ENCODE measurements at places on chromosomes 6 and 20.
A peak's percentile ranks its signal among the peaks of the same experiment; 100 is the strongest.

DNA sequence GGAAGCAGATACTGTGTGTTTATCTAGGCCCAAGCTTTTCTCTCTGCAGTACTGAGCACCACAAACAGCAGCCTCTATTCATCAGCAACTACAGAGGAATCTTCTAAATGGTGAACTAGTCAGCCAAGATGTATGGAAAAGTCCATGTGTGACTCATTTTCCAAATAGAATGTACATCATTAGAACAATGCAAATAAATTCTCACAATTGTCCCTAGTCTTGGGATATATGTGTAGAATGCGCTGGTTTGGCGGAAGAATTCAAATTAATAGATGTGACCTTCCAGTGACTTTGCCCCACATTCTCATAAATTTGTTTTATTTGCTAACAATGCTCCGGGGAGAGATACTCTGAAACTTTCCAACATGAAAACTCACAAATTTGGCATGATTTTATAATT is 436.2 kb downstream of the CBLN4 start:
- DNase-seq, result no peak

DNA sequence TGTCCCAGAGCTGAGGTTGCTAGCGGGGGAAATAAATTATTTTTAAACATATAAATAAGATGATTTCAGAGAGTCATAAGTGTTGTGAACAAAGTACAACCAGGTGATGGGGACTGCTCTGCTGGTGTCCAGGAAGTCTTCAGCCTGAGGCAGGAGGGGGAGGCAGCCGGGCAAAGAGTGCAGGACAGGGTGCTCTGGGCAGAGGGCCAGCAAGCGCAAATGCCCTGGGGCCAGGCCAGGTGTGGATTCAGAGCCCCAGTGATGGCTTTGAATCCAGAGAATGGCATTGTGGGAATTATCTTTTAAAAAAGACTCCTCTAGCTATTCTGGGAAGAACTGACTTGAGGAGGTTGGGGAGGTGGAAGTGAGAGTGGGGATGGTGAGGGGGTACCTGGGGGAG is 1.6 kb downstream of the CLPSL1 start:
- DNase-seq, result no peak

DNA sequence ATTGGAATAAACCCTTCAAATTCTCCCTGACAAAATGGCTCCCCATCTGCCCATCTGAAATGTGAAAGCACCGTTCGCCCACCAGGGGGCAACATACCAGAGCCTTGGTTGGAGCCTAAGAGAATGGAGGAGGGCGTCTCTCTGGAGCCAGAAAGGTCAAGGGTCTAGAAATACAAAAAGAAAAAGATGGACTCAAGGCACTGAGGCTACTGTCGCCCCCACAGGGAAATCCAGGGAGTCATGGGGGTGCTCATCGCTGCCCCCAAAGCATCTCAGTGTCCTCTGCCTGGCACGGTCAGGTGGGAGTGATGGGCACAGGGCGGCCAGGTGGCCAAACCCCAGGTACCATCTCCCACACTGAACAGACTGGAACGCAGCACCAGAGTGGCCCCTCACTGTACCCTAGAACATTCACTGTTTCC is 136.3 kb downstream of the ZMYND8 start:
- DNase-seq, result peak; percentile 8

DNA sequence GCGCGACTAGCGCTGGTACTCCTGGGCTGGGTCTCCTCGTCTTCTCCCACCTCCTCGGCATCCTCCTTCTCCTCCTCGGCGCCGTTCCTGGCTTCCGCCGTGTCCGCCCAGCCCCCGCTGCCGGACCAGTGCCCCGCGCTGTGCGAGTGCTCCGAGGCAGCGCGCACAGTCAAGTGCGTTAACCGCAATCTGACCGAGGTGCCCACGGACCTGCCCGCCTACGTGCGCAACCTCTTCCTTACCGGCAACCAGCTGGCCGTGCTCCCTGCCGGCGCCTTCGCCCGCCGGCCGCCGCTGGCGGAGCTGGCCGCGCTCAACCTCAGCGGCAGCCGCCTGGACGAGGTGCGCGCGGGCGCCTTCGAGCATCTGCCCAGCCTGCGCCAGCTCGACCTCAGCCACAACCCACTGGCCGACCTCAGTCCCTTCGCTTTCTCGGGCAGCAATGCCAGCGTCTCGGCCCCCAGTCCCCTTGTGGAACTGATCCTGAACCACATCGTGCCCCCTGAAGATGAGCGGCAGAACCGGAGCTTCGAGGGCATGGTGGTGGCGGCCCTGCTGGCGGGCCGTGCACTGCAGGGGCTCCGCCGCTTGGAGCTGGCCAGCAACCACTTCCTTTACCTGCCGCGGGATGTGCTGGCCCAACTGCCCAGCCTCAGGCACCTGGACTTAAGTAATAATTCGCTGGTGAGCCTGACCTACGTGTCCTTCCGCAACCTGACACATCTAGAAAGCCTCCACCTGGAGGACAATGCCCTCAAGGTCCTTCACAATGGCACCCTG is 1.6 kb downstream of the TPBG start:
- peak; percentile 52 for DNase-seq

GRCh38 chr6:28081486-28081751 is 1.1 kb downstream of the ZNF165 start:
- DNase-seq, result no peak

DNA sequence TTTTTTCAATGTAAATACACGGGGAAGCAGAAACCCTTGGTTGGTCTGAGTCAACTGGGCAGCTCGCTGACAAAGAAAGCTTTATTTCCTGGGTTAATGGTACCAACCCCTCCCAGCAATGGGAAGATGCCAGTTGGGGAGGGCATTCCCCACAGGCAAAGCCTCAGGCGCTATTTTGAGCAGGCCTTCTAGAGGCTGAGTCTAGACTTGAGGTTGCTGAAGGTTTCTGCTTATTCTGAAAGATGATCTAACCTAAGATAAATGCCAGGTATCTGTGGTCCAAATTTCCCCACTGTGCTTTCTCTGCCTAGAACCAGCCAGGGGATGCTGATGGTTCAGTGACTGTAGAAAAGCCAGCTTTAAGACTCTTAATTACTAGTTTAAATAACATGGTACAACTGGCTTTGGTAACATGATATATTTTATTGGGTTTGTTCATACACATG is 172.5 kb upstream of the JARID2 start:
- DNase-seq, result no peak

DNA sequence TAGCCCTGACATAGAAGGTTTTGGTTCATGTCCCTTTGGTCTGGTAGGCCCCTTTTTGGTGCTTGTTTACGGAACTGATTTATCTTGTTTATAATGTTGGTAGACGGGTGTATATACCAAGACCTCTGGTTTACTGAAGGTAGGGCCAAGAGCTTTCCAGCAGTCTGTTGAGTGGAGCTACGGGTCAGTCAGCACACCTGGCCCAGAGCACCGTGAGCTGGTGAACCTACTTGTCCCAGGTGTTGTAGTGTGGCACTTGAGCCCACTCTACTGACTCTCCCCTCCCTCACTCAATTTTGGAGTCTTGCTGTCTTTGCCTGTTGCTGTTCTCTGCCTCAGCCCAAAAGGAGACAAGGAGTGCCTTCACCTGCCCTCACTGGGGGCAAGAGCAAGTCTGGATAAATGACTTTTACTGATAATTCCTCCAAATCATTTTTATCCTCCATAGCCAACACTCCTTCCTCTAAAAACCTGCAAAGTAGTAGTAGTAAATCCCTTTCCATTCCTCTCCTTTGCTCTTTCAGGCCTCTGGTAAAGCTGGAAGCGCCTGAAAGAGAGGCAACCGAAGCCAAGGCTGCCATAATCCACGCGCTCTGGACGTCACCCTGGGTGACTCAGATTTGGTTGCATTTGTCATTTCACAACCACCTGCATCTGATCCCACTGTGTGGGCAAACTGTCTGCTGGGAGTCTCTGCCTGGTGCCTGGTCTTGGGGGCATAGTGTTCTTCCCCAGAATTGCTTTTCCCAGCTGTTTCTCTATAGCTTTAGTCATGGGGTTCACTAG is 22.2 kb downstream of the RREB1 start:
- no peak for DNase-seq

GRCh38 chr6:146819596-146820320 is 221.0 kb downstream of the ADGB start:
- no peak for DNase-seq

- DNase-seq, result no peak
These were observed 140.4 kb downstream of the ERMARD start for GRCh38 chr6:169891846-169892245.

- DNase-seq, result peak; percentile 80
These were observed 804 bp downstream of the ELOVL5 start for GRCh38 chr6:53347921-53348370.

DNA sequence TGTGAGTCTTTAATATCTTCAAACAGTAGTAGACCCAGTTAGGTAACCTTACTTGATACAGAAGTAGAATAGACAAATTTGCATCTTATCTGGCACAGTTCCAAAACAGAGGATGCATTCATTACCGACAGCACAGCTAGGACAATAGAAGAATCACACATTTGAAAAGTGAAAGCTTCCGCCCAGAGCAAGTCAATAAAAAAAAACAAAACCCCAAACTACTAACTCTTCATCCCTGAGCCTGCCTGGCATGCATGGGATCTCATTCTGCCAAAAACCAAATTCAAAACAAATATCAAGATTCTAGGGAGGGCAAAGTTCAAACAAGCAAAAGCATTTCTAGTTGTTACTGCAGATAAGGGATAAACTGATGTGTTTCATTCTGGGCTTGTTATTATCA is 235.4 kb downstream of the BTBD9 start:
- peak; percentile 79 for DNase-seq

- no peak for DNase-seq
These were observed 7.6 kb downstream of the SRSF12 start for GRCh38 chr6:89110284-89110683.

DNA sequence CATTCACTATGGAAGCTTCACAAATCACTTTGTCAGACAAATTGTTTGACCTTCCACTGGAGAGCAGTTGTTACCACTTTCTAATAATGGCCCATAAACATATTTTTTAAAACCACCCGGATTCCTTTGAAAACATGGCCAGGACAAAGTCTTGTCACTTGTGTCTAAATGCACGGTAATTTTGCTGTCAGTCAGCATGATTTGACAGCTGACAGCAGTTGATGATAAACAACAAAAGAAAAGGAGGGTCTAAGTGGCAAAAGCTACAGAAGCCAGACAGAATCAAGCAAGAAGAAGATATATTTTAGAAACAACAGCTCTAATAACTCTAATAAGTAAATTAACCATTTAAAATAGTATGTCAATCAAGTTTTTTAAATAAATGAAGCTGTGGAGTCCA is 27.7 kb upstream of the CARMIL1 start:
- no peak for DNase-seq

DNA sequence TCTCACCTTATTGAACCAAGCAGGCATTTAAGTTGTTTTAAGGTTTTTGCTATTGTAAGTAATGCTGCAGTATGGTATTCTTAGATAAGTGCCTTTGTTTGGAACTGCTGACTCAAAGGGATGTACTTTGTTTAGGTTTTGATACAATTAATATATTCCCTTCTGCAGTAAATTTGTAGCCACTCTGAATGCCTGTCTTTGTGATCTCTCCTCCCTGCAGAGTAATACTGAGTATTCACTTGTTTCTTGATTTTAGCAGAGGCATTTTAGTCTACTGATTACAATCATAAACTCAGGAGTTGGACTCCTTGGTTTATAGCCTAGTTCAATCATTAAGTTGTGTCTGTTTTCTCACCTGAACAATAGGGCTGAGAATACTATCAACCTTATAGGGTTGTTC is 13.4 kb downstream of the CDS2 start:
- DNase-seq, result no peak

DNA sequence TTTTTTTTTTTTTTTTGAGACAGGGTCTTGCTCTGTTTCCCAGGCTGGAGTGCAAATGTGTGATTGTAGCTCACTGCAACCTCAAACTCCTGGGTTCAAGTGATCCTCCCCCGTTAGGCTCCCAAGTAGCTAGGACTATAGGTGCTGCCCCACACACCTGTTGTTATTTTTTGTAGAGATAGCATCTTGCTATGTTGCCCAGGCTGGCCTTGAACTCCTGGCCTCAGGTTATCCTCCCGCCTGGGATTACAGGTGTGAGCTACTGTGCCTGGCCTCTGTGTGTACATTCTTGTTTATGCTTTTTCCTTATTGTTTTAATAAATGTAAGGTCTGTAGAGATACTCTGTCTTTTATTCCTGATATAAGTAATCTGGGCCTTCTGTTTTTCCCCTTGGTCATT is 14.8 kb downstream of the CD2AP start:
- DNase-seq, result no peak

DNA sequence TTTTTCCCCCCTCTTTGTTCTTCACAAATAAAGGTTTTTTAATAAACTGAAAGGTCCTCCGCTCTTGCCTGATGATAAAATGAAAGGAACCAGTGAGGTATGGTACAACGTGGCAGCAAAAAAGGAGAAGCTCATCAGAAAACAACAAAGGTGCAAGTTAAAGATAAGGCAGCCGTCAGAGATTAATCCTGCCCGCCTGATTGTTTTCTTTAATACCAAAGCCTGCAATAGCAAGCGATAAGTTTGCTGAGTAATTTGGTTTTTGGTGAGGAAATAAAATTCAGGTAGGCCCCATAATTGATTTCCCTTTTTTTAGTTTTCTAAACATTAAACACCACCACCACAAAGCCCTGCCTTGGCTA is 177.9 kb downstream of the MBOAT1 start:
- no peak for DNase-seq

GRCh38 chr6:113370508-113371502 is 486.3 kb upstream of the MARCKS start:
- no peak for DNase-seq

GRCh38 chr20:35002426-35003210 is 47.0 kb downstream of the MYH7B start:
- DNase-seq, result no peak

DNA sequence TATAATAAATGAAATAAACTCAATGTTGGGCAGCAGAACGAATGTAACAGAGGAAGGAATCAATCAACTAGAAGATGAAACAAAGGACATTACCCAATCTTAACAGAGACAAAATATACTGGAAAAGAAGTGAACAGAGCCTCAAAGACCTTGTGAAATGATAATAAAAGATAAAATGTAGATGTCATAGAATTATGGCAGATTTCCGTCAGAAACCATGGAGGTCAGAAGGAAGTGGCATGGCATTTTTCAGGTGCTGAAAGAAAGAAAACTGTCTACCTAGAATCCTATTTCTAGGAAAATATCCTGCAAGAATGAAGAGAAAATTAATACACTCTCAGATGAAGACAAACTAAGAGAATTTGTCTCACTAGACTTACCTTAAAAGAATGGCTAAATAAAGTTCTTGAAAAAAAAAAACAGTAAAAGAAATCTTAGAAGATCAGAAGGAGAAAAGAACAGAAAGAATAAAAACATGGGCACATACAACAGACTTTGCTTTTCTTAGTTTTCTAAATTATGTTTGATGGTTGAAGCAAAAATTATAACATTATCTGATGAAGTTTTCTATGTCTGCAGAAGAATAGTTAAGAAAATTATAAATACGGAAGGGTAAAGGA is 23.4 kb upstream of the ZBTB2 start:
- no peak for DNase-seq

- peak; percentile 83 for DNase-seq
These were observed at the start of gene DCBLD1 for GRCh38 chr6:117482240-117483003. Gene DCBLD1 (plus strand): TSS chr6:117482674. CDS start chr6:117482782, 108 bp downstream.
